Right lobe of liver (tissue), 6 donors: ENCODE measurements at places on chromosomes 5 and 9.

- no peak for DNase-seq
These were observed 70.2 kb upstream of the LPCAT1 start for GRCh38 chr5:1593903-1594356.

DNA sequence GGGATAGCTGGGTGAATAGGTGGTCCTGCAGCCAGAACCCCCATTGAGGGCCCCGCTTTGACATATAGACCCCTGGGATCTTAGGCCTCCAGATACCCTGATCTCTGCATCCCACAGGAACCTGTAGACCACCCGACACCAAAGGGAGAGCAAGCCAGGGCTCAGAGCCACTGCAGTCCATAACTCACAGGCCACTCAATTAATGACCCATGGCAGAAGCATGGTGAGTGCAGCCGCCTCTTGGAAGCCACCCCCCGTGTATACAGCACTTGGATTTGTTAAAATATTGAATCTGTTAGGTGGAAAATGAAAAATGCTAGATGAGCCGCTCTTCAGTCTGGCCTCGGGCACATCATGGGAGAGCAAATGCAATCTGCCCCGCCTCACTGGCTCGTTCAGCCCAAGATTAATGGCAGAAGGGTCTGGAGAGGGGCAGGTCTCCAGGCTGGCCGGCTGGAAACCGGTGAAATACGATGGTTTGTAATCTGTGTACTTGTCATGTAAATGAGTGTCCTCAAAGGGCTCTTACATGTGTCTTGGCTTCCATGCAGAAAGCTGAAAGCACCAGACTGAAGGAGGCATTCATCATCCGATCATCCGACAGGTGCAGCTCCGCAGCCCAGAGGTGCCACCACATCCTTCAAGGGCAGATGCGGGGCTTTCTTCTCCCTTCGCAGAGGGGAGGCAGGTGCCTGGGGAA, 111.3 kb downstream of the OLFM1 start:
- DNase-seq, result no peak

- DNase-seq, result no peak
These were observed 379.2 kb downstream of the CTNND2 start for GRCh38 chr5:11525020-11525419.

- peak; percentile 38 for DNase-seq
These were observed 2.8 kb downstream of the ST8SIA4 start for GRCh38 chr5:100900142-100900795.

- no peak for DNase-seq
These were observed 991.2 kb upstream of the ACO1 start for GRCh38 chr9:31393240-31393639.
